NCI-H510A treated with DMSO at 0.1 percent for 48 hours (cell line): ENCODE measurements at places on chromosomes 5 and 9.

GRCh38 chr9:122016744-122017143 lies 76.4 kb downstream of the TTLL11 start:
- no peak for DNase-seq

- DNase-seq = no peak
Measured at GRCh38 chr9:137731947-137732813, 113.4 kb downstream of the EHMT1 start.

DNA sequence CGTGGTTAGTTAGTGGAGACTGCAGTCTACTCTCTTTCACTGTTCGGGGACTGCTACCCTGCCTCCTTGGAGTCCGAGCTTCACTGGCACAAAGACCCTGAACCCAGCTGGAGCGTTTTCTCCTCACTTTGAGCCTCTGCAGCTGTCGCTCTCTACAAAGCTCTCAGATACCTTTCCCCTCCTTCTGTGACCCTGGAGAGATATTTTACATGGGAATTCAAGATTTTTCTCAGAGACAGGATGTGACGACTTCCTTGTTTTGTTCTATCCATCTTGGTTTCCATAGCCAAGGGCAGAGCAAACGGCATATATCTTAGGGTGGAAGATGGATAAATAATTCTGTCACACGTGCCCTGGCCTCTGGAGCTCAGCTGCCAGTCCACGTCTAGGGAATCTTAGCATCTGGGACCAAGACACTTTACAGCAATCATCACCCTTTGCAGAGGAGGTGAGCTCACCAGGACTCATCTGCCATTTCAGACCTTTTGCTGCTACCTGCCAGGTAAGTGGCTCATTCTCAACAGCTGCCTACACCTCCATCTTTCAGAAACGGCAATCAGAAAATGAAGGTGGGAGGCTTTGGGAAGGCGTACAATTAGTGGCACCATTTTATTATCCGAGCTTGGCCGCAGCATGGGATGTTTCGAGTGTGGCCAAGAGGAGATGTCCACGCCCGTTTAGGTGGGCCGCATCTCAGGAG lies at the start of gene BTNL9:
TSS of gene BTNL9 (plus strand) at position 336 of the 700 bp plus-strand sequence. CDS start 5,224 bp downstream, outside the sequence.
- DNase-seq = no peak

DNA sequence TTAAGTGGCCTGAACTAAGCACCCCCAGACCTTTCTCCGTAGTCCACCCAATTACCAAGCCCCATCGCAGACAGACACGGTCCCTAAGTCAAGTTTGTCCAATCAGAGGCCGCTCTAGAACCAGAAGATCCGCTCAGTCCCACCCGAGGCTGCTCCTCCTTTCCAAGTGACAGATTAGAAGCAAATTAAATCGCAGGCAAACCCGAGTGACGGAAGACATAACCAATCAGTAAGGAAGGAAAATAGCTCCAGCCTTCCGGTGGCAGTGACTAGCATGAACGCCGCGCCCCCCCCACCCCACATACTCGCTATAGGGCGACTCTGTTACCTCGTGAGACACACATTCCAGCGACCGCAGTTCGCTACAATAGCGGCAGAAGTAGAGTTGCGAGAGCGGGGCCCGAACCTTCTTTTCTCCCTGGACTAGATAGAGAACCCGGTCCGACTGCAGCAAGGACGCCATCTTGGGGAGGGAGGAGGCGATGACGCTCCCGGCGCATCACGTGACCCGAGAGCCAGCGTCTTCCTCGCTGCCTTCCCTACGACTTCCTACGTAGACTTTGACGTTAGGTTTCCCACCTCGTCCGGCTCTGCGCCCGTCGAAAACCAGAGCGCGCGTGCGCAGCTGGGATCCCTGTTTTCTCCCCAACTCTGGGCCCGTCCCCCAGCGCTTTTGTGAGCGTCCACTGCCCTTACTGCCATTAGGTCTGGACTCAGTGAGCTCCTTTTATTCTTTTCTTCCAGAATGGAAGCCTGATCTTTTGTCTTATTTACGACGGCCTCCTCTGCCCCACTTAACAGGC lies at the start of gene DCTN4:
TSS of gene DCTN4 (minus strand) at position 487 of the 803 bp plus-strand sequence. CDS start at position 463, 24 bp downstream.
- peak; percentile 97 for DNase-seq

GRCh38 chr5:74333430-74333829 lies 307.1 kb downstream of the ENC1 start:
- DNase-seq = no peak

GRCh38 chr5:180526269-180526668 lies 32.1 kb downstream of the CNOT6 start:
- DNase-seq = no peak

- no peak for DNase-seq
Measured at GRCh38 chr5:93164690-93165089, 416.3 kb downstream of the NR2F1-AS1 start.

DNA sequence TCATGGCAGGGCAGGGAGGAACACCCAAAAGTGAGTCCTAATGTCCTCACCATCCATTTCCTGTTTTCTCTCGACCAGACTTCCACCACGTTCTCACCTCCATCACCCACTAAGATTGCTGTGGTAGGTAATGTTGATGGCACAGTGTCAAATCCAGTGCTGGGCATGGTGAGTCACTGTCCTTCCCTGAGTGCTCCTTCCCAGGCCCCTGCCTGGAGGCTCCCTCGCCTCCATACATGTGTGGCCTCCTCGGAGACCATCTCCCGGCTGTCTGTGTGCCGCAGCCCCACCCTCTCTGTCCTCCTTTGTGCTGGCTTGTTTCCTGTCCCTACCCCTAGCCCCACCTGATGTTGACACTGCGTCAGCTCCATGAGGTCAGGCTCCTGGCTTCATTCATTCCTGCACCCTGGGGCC lies 177.5 kb downstream of the SYK start:
- no peak for DNase-seq

GRCh38 chr5:84253946-84254345 lies 130.7 kb downstream of the EDIL3 start:
- no peak for DNase-seq

- no peak for DNase-seq
Measured at GRCh38 chr9:35516479-35516878, 26.6 kb downstream of the RUSC2 start.

DNA sequence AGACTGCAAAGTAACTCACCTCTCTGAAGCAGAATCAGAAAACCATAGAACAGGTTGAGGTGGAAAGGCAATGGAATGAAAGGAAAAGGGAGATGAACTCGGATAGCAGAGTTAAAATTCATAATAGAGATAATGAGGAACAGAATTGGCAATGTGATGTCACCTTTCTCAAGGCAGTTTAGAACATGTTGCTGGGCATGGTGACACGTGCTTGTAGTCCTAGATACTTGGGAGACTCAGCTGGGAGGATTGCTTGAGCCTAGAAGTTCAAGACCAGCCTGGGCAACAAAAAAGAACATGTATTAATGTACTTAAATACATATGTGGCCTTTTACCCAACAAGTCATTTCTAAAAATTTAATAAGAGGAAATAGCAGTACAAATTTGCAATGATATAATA lies 81.6 kb upstream of the MIER3 start:
- DNase-seq = no peak

GRCh38 chr5:33235304-33235703 lies 205.5 kb upstream of the TARS1 start:
- DNase-seq = no peak

GRCh38 chr5:148583421-148583965 lies 70.8 kb downstream of the HTR4 start:
- DNase-seq = no peak

DNA sequence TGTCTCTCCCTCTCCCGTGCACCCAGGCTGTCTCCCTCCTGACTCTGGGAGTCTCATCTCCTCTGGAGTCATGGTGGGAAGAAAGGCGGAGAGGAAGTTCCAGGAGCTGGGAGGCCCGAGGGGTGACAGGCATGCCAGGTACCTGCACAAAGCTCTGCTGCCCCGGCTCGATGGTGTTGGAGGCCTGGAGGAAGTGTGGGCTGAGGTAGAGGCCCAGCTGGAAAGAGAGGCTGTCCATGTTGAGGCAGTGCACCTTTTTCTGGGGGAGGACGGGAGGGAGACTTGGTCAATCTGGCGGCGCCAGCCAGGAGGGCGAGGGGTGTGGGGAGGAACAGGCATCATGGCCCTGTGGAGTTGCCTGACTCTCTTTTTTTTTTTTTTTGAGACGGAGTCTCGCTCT lies 15.9 kb downstream of the FPGS start:
- DNase-seq = no peak

DNA sequence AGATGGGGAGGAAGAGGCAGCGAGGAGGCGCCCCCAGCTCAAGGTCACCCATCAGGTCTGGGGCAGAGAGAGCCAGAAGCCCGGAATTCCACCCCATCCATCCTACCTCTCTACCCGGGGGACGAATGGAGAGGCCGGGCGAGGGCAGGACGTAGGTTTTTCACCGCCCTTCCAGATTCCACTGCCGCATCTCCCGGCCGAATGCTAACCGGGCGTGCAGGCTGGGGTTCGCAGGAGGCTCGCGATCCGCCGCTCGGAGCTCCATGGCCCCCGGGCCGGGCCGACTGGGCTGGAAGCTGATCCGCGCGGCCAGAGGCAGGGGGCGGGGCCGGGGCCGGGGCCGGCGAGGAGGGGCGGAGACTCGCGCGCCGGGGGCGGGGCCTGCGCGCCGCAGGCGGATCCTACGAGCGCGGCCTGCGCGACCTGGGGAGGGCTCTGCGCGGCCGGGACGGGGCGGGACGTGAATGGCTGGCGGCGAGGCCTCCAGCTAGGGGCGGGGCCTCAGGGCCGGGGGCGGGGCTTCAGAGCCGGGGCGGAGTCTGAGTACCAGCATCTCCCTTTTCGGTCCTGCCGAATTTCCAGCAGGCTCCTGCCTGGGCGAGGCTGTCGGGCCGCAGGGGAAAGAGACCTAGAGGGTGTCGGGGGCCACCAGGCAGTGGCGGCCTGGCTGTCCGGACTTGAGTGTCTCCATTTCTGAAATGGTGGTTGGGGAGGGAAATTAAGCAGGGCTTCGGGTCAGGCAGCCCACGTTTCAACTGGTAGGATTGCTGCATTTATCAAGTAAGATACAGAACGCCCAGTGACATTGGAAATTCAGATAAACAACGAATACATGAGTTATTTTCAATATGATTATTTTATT lies at the start of gene ST6GALNAC4:
TSS of gene ST6GALNAC4 (minus strand) at position 322 of the 862 bp plus-strand sequence. CDS start 622 bp downstream, outside the sequence.
- peak; percentile 79 for DNase-seq

DNA sequence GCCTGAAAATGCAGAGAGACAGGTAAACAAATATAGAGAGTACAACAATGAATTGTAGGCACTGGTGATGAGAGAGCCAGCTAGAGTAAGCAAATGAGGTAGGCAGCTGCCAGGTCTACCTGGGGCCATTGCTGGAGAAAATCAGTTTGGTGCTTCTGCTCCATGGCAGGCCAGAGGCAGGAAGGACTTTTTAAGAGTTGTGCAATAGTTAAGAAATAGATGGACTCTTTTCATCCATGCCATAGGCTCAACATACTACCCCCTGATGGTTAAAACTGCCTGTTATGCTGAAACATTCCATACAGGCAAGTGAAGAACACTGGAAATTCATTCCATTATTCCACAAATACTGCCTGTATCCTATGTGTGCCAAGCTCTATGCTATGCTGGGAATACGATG lies 86.5 kb upstream of the CCDC112 start:
- no peak for DNase-seq

DNA sequence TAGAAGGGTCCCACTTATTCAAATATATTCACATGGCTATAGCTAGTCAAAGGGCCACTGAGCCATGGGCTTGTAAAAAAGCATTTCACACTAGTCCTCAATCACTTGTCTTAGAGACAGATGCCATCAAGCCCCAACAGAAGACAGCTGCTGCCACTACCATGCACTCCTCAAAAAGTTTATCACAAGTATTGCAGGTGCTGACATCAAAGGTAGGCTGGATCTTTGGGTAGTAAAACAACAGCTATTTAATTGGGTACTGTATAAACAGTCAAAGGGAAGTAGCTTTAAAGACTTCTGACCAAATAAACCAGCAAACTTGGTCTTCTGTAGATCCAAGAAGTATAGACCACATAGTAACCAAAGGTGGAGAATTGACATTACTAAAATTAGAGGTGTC lies 59.2 kb upstream of the FER start:
- DNase-seq = no peak

DNA sequence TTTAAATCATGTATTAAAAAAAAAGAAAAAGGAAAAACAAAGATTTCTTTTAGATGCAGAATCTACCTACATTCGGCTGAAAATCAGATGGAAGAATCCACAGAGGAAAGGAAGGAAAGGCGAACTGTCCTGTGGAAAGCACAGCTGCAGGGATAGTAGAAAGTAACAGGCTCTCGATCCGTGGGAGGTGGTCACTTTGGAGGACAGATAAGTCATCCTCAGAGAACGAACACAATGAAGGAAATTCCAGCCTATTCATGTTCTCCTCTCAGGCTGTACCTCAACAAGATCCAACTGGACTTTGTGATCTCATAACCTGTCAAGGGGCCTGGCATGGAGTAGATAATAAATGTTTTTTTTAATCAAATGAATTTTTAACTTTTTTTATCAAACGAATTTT lies 72.8 kb downstream of the NR6A1 start:
- no peak for DNase-seq

DNA sequence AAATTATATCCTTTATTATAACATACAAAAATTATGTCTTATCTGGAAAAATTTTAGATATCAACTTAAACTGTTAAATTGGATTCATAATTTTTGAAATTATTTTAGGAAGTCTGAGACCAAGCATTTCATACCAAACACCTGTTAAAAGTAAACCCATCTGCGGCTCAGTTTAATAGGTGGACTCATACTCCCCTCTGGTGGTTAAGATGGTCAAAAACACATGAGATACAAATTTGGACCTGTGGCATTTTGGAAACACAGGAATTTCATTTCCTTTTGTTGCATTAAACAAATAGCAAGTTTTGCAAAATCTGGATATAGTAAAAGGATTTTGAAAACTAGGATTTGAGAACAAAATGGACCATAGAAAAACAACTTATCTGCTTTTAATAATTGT lies 53.7 kb downstream of the RGMB start:
- peak; percentile 10 for DNase-seq

GRCh38 chr5:89173528-89173927 lies 290.5 kb upstream of the MEF2C start:
- DNase-seq = no peak

- DNase-seq = no peak
Measured at GRCh38 chr5:168819004-168819621, 239.9 kb upstream of the PANK3 start.

- no peak for DNase-seq
Measured at GRCh38 chr5:52760695-52761366, 26.9 kb upstream of the ITGA1 start.

DNA sequence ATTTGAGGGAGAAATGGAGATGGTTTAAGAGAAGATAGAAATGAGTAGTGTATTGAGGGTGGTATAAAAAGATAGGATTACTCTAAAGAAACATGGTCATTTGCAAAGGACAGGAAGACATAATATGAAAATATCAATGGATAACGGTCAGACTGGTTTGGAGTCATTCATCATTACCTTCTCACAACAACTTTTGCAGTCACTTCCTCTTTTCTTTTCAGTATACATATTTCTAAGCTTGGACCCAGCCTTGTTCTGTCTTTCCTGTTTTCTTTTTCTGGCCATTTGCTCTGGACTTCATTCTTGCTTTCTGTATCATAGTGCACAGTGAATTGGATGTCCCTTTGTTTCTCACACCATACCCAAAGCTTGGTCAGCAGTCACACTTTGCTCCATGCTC lies 966.5 kb upstream of the TYRP1 start:
- no peak for DNase-seq

- no peak for DNase-seq
Measured at GRCh38 chr5:134007581-134008265, 2.9 kb upstream of the VDAC1 start.
